CD4-positive, alpha-beta memory T cell (primary cell): ENCODE measurements at places on chromosomes 12 and 14.

- DNase-seq, result peak; percentile 52
Observed at GRCh38 chr14:50542941-50543418, 10.6 kb upstream of the MAP4K5 start.

DNA sequence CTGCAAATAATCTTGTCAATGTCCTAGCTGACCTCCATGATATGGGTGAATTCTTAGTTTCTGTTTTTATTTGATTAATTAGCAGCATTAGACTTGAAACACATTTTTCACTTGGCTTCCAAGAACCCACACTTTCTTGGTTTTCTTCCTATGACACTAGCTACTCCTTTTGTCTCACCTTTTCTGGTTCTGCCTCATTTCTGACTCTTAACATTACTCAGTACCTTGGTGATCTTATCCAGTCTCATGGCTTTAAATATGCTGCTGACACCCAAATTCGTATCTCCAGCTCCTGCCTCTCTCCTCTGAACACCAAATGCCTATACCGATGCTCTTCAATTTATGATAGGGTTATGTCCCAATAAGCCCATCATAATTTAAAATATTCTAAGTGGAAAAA, 32.0 kb upstream of the SSTR1 start:
- DNase-seq, result no peak

- DNase-seq, result no peak
Observed at GRCh38 chr14:53596853-53597525, 359.6 kb downstream of the BMP4 start.

GRCh38 chr12:13211859-13212664, 15.5 kb downstream of the EMP1 start:
- DNase-seq, result peak; percentile 73

GRCh38 chr12:61009192-61009591, 1251.0 kb upstream of the USP15 start:
- no peak for DNase-seq

- DNase-seq, result no peak
Observed at GRCh38 chr12:106867651-106868050, 88.1 kb upstream of the TMEM263 start.

DNA sequence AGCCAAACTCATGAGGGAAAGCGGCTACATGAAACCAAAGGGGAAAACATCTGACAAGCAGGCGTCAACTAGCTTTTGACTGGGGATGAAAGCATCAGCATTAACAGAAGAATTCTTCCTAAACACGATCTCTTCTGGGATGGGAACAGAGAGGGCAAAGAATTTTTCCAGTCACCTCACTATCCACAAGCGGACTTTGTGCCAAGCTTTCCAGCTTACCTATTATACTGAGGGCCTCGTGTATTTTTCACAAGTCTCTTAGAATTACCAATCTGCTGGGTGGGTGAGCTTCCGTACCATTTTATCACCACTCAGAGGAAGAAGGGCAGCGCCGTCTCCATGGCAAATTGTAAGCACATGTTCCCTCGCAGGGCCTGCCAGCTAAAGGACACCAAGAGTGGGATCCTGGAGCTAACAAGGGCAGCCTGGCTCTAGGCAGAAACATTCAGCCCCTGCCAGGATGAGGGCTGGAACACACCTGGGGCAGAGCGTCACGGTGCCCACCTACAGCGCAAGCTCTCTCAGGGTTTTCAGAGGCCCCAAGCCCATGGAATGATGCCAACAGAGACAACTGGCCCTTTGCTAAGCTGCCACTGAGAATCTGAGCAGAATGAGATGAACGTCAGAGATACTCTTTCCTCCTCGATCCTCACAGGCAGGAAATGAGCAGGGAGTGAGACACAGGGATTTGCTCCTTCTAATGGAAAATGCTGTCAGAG, 74.6 kb downstream of the CHGA start:
- DNase-seq, result no peak

- DNase-seq, result no peak
Observed at GRCh38 chr12:131747276-131748177, 36.6 kb downstream of the SFSWAP start.

DNA sequence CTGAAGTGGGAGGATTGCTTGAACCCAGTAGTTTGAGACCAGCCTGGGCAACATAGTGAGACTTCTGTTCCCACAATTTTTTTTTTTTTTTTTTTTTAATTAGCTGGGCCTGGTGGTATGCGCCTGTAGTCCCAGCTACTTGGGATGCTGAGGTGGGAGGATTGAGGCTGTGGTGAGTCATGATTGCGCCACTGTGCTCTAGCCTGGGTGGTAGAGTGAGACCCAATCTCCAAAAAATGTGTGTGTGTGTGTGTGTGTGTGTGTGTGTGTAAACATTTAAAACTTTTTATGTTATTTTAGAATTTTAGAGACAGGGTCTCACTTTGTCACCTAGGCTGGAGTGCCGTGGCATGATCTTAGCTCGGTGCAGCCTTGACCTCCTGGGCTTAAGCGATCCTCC, 6.8 kb downstream of the PPP1R36 start:
- DNase-seq, result no peak

GRCh38 chr12:47078733-47079467, 521 bp upstream of the PCED1B start:
- peak; percentile 21 for DNase-seq

GRCh38 chr12:131711551-131712205, 788 bp downstream of the SFSWAP start:
- no peak for DNase-seq

DNA sequence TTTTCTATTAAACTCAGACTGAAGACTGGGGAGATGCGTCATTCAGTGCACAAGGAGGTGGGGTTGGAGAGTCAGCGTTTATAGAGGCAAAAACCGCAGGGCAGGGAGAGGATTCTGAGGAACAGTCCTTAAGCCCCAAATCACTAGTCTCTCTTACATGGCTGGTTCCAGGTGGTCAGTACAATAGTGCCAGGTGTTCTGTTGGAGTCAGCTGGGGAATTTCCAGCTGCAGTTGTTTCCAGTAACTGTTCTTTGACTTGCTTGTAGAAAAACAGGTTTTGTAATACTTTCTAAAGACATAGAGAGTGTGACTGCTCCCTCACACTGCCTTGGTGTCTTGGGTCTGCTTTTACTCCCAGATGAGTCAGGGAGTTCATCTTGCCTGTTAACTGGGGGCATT, 192.2 kb downstream of the TMTC3 start:
- no peak for DNase-seq

DNA sequence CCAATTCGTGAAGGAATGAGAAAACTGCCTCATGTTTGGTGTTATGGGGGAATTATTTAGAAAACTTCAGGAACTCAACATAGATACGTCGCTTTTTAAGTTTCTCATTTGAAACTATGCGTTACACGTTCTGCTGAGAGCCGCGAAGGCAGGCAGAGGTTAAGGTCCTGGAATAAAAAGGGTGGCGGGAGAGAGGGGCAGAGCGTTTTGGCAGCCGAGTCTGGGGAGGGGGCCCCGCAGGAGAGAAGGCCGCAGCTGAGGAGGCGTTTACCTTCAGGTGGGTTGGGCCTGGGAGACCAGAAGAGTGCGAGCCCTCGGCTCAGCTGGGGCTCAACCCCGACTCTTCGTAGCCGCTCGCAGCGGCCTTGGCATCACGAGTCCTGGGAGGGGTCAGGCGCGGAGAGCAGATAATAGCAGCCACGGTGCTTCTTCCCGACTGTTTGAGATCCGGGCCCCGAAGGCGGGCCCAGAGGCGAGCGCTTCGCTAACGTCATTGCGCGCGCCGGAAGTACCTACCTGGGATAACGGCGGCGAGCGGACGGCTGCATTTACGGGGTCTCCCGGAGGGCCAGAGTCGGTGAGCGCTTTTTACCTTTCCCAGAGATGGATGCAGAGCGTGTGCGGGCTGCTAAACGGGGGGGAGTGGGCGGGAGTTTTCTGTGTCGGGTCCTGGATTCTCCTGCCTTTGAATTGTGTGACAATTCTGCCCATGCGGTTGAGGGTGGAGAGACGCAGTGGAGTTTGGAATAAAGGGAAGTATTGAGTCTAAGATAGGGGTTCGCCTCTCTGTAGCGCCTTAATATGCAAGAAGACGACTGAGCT, at the start of the genes PPHLN1 and ZCRB1:
Gene PPHLN1, plus strand, starts transcription at position 515 of the 822 bp plus-strand sequence. CDS start 9,736 bp downstream, outside the sequence.
Gene ZCRB1, minus strand, starts transcription at position 442 of the 822 bp plus-strand sequence. CDS start 1,992 bp downstream, outside the sequence.
- peak; percentile 76 for DNase-seq

DNA sequence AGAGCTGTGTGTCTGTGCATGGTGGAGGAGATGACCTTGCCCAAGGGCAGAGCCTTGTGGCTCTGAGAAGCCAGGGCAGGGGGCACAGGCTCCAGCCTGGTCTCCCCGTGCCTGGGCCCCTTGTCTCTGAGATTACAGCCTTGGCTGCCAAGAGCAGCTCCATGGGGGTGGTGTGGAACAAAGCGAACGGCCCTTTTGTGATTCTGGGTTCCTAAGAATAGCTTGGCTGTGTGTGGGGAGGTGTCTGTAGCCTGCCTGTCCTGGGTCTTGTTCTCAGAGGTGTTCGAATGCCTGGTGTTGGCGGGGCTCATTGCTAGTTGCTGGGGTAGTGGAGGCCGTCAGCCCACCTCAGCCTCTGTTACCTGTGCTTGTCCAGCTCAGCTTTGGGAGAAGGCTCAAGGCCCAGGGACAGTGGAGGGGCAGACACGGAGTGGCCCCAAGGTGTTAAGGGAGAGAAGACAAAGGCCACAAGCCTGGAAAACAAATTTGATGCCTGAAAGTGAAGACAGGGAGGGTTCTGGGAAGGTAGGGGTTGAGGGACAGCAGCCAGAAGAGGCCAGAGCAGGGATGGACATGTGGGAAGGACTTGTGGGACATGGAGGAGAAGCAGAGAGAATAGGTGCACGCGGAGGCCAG, 7.4 kb upstream of the MYH7 start:
- DNase-seq, result no peak

- DNase-seq, result no peak
Observed at GRCh38 chr12:17017402-17017801, 411.4 kb upstream of the LMO3 start.

DNA sequence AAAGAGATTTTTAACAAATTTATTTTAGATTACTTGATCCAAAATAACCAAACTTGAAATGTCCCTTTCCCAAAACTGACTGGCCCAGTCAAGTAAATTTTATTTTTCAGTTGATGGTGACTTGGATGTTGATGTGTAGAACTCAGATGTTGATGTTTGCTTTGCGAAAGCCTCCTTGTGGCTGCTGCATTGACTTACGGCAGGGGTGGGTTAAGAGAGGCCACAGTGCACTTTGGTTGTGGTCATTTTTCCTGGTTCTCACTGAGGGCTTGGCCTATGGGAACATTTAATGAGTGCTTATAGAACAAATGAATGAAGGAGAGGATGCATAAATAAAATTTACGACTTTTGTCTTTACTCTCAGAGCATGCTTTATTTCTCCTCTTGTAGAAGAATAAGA, 52.6 kb downstream of the SLCO1B3 start:
- no peak for DNase-seq

- DNase-seq, result no peak
Observed at GRCh38 chr12:75560167-75560566, 48.8 kb upstream of the KRR1 start.

- DNase-seq, result no peak
Observed at GRCh38 chr12:67980391-67980790, 8.9 kb upstream of the IFNG-AS1 start.

DNA sequence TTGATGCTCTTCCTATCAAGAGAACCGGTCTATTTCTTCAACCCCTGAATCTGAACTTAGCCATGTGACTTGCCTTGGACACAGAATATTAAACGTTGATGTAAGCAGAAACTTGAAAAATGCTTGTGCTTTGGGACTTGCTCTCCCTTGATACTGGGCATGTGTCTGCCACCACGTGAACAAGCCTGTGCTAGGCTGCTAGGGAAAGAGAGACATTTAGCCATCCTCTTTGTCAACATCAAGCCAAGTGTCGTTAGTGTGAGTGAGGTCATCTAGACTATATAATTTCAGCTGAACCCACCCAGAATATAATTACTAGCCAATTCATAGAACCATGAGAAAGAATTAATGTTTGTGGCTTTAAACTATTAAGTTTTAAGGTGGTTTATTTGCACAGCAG, 98.2 kb upstream of the TRHDE start:
- no peak for DNase-seq

DNA sequence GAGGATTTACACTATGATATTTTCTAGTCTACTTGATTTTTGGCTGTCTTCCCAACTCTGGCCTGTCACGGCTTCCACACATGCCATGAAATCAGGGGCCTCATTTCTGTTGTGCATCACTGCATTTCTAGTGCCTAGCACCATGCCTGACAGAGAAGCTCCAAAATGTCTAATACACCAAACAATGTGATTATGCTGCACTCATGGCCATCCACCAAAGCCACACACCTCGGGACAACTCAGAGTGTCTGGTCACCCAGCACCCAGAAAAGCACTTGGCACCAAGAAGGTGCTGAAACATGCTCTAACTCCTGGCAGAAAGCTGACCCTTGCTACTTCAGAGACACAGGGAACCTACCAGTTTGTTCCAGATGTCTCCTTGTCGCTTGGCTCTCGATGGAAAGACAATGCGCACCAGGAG, 11.3 kb downstream of the GCN1 start:
- no peak for DNase-seq

- DNase-seq, result no peak
Observed at GRCh38 chr12:80441921-80442320, 2.1 kb upstream of the PTPRQ start.

DNA sequence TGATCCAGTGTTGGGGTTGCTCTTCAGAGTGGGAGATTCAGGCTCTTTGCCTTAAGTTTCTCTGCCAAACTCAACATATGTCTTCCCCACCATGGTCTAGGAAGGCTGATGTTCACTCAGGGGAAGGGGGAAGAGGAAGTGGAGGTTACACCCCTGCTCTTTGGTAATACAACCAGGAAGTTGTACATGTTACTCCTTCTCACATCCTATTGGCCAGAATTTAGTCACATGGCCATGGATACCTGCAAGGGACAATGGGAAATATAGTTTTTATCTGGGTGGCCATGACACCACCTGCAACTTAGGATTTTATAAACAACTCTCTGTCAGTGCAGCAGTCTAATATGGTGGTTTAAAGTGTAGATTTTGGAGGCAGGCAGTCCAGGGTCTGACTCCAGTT, 150.9 kb downstream of the TBX5 start:
- DNase-seq, result no peak

GRCh38 chr12:2841056-2841650, 6.3 kb upstream of the NRIP2 start:
- no peak for DNase-seq

- DNase-seq, result no peak
Observed at GRCh38 chr12:117098024-117098360, 1.2 kb downstream of the TESC start.

DNA sequence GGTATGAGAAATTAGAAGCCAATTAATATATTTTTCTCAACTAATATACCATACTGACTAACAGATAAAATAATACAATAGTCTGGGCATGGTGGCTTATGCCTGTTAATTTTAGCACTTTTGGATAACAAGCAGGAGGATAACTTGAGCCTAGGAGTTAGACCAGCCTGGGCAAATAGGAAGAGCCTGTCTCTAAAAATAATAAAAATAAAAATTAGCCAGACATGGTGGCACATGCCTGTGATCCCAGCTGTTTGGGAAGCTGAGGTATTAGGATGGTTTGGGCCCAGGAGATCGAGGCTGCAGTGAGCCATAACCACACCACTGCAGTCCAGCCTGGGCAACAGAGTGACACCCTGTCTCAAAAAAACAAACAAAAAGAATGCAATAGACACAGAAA, 24.7 kb downstream of the KLHDC2 start:
- no peak for DNase-seq

- no peak for DNase-seq
Observed at GRCh38 chr12:66065150-66065549, 65.4 kb downstream of the LLPH start.
